ENCODE measurements at places on chromosomes 2 and 18.

DNA sequence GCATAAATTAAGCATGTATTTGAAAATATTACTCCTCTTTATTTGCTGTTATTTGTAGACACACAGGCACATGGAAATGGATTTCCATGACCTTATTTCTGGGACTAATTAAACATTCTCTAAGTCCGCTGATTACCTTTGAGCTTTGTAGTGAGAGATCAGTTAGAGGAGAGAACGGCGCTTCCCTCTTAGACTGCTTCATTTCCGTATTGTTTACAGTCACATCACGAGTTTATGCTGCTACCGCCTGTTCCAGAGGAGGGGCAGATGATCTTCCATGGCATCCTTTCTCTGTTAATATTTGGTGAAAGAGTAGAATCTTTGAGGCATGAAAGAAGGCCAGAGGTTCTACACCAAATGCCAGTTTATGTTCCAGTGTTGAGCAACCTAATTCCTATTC is 404.4 kb downstream of the TRIB2 start:
- no peak for DNase-seq

GRCh38 chr18:26422472-26423162 is 125.7 kb downstream of the KCTD1 start:
- peak; percentile 60 for DNase-seq

DNA sequence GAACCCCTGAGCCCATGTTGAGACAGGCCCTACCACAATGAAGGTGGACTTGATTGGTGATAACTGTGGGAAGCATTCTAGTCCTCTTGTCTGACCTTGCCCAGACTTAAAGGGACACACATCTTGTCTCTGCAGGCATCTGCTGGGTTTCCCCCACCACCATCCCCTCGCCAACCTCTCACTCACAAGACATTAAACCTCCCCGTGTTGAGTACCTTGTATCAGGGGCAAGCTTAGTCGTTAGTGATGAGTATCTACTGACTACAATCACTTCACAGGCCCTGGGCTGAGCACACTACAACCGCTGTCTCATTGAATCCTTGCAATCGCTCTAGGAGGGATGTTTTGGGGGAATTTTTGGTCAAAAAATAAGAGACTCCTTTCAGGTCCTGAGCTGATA is 86.0 kb downstream of the ICOS start:
- DNase-seq: no peak

DNA sequence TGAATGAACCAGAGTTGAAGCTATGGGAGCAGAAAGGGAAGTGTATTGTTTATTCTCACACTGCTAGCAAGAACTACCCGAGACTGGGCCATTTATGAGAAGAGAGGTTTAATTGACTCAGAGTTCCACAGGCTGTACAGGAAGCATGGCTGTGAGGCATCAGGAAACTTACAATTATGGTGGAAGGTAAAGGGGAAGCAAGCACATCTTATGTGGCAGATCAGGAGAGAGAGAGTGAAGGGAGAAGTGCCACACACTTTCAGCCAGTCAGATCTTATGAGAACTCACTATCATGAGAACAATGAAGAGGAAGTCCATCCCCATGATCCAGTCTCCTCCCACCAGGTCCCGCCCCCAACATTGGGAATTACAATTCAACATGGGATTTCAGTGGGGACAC is 383.2 kb upstream of the SLC14A2 start:
- no peak for DNase-seq

GRCh38 chr2:171522052-171522787 is at the start of gene CYBRD1:
Gene CYBRD1 (plus strand): TSS chr2:171522474. CDS start chr2:171522546, 72 bp downstream.
- DNase-seq: no peak

GRCh38 chr2:71576541-71576940 is 123.2 kb downstream of the DYSF start:
- DNase-seq: no peak

- no peak for DNase-seq
Measured at GRCh38 chr2:152542337-152542994, 174.8 kb downstream of the PRPF40A start.

DNA sequence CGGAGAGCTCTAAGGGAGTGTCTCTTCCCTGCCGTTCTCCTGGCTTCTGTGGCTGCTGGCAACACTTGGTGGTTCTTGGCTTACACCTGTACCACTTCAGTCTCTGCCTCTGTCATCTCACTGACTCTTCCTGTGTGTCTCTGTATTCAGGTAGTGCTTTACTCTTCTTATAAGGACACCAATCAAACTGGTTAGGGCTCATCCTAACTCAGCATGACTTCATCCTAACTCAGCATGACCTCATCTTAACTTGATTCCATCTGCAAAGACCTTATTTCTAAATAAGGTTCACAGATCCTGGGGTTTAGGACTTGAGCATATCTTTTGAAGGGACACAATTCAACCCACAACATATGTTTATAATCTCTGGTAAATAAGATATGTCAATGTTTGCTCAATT is 51.6 kb upstream of the DSEL start:
- DNase-seq: no peak

- DNase-seq: no peak
Measured at GRCh38 chr18:32919799-32920198, 147.0 kb upstream of the KLHL14 start.

DNA sequence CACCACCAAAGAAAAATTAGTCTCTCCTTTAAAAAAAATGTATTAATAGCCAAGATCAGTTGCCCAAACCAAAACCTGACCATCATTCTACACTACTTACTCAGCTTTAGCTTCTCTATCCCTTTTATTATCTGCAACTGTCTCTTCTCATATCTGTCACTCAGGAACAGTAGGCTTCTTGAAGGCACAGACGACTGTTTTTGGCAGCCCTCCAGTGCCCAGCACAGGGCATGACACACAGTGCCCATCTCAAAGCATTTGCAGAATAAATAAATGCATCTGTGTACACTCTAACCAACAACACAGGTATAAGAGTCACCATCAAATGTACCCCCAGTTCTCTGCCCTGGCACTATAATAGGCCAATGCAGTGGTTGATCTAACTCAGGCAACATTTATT is 117.2 kb downstream of the UXS1 start:
- no peak for DNase-seq

DNA sequence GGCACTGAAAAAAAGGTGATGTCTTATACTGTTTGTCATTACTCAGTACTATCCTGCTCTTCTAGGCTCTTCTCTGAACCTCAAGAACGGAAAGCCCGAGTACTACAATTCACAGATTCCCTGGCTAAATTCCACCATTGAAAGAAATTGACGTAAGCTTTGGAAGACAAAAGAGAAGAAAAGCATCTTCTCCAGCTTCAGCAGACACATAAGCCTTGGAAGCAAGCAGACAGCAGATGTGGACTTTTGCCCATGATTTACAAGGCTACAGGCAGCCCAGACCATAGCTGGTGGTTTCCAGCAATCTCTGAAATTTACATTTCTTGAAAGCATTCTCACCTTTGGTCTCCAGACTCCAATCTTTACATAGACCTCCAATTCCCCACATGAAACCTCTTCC is 289.0 kb downstream of the C1D start:
- DNase-seq: no peak

- DNase-seq: peak; percentile 70
Measured at GRCh38 chr2:2840681-2841300, 509.7 kb upstream of the MYT1L start.

DNA sequence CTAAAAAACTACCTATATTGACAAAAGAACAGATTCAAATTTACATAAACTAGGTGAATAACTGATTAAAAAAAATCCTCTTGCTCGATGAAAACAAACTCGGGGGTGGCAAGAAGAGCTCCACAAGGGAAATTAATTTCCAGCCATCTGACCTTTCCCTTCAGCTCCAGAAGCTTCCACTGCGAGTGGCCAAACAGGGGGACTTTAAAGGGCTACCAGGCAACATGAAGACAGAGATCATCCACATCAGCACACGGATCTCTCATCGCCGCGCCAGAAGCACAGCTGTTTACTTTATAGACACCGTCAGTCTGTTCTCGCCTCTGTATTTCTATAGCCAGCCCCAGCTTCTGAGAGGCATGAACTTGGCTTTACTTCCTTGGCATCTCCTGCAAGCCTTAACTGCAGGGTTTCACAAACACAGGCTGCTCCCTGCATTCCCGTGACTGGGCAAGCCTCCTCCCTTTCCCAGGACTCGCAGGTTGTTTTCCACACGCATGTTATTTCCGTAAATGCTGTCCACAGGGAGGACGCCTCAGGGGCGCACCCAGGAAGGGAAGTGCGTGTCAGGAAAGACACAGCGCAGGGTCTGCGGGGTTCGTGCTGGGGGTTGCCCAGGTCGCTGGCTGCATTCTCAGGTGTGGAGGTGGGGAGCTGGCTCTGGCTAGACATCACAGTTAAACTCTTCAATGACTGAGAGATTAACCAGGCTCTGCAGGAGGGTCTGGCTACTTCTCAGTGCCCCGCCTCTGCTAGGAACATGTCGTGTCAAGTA is 85.0 kb downstream of the USP40 start:
- peak; percentile 87 for DNase-seq

GRCh38 chr18:70004696-70005095 is 57.0 kb upstream of the CD226 start:
- DNase-seq: no peak

DNA sequence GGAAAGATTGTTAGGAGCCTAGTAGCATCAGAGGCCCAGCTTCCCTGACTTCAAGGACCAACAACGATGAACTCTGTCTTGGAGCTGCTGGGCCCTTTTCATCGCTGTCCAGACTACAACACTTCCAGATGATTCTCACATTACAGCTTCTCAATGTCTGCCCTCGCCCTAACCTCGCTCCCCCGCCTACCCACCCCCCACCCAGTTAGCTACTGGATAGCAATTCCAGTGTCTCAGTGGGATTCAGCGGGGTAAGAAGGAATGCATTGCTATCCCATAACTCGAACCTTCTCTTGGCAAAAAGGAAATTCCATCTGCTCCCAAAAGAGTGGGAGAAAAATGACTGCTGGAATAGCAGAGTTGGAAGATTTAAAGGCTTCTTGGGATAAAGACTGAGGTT is 65.0 kb downstream of the RPL37A start:
- DNase-seq: no peak

DNA sequence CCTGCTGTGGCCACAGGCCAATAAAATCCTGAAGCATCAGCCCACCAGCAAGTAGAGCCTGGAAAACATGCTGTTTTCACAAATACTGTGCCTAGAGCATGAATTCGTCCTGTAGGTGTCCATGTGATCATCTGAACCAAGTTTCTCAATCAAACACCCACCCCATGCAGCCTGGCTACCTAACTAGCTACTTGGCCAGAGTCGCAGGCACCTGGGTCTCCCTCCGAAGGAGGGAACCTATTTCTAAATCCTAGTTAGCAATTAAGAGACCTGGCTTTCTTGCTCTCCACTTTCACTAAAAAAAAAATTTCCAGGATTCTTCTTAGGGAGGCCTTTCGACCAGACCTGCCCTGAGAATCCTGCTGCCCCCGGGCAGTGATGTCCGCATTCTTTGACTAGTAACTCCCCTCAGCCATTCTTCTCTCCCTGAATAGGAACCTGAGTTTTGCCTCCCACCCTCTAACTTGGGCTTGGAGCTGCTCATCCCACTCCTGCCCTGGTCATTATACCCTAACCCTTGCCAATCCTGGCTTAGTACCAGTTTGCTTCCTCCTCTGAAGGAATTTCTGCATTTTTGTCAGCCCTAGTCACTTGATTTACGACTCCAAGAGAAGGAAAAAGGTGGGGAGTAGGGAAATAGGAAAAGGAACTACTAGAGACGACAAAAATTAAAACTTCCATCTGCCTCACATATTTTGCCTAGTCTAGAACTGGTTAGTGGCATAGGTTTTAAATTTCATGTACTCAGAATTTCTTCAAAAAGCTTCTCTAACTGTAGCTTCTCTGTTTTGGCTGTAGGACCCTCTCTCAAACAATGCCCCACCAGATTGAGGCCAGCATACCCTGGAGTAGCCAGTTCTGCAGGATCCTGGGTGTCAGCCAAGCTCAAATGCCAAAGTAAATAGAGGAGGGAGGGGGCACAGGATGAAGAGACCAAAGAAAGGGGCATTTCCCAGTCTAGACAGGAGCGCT is 25.4 kb upstream of the TANK start:
- no peak for DNase-seq

- DNase-seq: no peak
Measured at GRCh38 chr2:184598002-184598315, 370 bp upstream of the ZNF804A start.

DNA sequence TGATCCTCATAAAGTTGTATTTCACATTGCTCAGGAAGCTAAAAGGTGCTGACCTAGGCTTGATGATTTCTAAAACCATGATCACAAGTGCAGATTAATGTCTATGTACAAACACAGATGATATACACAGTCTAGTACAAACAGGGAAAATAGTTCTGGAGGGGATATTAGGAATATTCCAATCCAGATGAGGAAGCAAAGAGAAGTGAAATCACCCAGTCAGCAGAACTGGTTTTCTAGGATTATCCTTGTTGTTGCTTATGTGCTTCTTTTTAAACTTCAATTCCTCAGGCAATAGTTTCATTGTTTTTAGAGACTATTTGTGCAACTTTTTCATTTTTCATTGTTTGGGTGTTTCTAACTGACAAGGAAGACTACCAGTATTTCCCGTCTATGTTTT is 4.7 kb downstream of the IL1A start:
- no peak for DNase-seq

DNA sequence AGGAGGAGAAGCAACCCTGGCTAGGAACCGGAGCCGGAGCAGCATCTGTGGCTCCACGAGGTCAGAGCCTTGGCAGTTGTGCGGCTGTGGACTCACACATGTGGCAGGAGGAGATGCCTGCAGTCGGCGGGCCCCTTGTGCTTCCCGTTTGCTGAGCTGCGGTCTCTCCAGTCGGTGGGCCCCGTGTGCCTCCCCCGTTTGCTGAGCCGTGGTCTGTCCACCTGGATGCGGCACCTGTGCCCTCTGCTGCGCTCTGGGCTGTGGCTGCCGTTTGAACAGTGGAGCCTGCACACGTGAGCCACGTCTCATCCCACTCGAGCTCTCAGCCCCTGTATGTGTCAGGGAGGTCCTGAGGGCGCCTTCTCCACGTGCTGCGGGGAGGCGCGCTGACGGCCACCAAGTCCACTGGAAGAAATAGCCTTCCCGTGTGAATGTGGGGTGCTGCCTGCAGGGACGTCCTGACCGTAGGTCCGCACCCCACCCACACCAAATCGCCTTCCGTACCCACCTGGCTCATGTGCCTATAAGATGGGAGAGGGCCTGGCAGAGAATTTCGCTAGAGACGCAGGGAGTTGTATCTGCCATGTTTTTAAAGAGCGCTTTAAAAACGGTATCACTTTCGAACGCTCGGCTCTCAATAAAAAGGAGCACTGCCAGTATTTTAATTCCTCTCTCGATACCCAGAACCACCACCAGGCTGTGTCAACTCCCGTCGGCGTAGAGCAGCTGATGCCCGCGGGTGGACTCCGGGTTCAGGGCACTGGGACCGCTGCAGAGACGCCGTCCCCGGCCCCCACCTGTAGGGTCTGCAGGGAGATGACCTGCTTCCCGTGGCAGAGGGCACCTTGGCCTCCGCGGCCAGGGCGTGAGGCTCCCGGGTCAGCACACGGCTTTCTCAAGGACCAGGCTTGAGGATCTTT is 117.0 kb downstream of the NFATC1 start:
- peak; percentile 87 for DNase-seq

DNA sequence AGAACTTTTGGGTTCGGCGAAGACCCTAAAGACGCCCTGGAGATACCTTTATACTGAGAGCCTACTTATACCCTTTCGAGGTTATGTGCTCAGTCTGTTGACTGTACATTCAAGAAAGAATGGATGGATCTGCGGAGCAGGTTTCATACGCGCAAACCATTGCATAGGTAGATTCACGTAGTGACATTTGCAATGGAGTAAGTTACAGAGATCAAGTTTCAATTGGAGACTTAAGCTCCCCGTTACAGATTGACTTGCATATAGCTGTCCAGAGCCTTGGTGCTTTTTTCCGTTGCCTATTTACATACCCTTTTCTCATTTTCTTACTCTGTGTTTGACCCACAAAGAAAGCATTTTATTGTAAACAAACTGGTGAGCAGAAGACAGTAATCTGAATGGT is 923 bp downstream of the PSMD1 start:
- DNase-seq: no peak
